ENCODE measurements at places on chromosomes 12 and 14.

- DNase-seq = no peak
Measured at GRCh38 chr12:98217257-98217656, 298.1 kb upstream of the TMPO start.

- DNase-seq = no peak
Measured at GRCh38 chr12:112170376-112170775, 45.0 kb downstream of the TRAFD1 start.

DNA sequence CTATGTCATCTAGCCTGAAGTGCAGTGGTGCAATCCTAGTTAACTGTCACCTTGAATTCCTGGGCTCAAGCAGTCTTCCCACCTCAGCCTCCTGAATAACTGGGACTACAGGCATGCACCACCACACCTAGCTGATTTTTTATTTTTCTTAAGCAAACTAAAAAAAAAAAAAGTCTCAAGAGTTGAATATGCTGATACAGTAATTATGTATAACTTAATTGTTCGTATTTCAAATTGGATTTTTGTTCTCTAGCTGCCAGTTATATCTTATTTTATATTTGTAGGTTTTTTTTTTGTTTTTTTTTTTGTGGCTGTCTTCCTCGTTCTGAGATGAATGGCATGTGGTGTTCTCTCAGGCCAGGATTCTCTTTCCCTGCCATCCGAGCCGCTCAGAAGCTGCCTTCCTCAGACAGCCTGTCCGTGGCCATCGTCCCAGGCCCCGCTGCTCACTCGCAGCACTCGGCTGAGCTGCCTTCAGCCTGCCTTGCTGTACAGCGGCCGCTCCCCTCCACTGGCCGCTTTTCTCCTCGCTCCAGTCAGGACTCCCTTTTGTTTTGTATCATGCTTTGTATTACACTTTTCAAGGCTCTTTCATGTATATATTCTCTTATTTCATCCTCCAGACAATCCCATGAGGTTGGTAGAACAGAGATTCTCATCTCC is 53.3 kb downstream of the WDR20 start:
- DNase-seq = no peak

GRCh38 chr14:72573725-72574417 is 320.0 kb downstream of the DPF3 start:
- no peak for DNase-seq

- no peak for DNase-seq
Measured at GRCh38 chr12:12511895-12512711, 50.6 kb downstream of the DUSP16 start.

DNA sequence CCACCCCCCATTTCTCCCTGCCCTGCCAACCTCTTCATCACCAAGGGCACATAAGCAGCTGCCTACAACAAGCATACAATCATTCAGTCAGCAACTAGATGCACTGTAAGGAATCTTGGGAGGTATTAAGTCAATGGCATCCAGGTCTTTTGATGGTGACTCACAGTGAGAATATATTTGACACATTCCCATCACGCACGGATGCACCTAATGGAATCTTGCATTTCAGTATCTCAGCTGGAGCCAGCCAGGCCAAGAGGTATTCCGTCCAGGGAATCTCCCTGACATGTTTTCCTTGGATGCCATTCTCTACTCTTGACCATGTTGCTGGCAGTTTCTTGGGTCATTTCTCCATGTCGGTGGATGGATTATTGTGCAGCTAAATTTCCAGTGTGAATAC is 73.9 kb upstream of the CAPRIN2 start:
- DNase-seq = no peak

- DNase-seq = no peak
Measured at GRCh38 chr12:124765581-124766489, 97.8 kb downstream of the SCARB1 start.

DNA sequence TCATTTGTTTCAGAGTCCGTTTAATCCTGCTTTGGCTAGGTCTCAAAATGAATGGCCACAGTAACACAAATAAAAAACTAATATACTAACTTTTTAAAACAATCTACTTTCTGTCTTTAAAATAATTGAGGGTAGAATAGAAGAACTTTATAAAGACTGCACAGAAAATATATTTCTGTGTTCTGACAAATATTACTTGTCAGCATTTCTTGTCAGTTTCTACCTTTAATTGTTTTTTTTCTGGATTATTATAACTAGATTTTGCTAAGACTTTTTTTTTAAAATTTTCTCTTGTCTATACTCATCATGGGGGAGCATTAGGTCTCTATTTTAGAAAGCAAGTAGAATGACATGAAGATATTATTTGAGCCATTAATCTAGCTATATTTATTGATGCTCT is 86.2 kb downstream of the RAD52 start:
- no peak for DNase-seq

DNA sequence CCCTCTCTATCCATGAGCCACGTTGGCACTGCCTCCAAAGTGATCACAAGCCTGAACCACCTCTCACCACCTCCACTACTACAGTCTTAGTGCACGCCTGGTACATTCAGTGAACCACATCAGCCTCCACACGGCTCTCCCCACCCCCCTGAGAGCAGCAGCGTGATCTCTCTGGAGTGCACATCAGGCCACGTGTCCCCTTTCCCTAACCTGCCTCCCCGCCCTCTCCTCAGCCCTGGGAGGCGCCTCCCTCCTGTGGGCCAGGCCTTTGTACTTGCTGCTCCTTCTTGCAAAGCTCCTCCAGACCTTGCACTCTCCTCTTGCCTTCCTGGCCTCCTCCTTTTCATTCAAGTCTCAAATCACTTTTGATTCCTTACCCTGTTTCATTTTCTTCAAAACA is 49.8 kb downstream of the SLC6A12 start:
- DNase-seq = no peak

GRCh38 chr14:60101786-60102185 is 10.1 kb downstream of the PCNX4 start:
- DNase-seq = no peak

DNA sequence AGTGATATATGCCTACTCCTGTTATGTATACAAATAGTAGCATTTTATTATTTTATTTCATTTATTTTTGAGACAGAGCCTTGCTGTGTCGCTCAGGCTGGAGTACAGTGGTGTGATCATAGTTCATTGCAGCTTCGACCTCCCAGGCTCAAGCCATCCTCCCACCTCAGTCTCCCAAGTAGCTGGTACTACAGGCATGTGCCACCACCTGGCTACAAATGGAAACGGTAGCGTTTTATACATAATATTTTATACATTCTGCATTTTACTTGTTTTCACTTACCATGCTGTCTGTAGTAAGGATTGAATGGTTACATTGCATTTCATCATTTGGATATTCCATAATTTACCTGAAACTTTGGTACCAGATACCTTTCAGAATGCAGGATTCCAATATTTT is 14.1 kb downstream of the C1R start:
- DNase-seq = no peak

DNA sequence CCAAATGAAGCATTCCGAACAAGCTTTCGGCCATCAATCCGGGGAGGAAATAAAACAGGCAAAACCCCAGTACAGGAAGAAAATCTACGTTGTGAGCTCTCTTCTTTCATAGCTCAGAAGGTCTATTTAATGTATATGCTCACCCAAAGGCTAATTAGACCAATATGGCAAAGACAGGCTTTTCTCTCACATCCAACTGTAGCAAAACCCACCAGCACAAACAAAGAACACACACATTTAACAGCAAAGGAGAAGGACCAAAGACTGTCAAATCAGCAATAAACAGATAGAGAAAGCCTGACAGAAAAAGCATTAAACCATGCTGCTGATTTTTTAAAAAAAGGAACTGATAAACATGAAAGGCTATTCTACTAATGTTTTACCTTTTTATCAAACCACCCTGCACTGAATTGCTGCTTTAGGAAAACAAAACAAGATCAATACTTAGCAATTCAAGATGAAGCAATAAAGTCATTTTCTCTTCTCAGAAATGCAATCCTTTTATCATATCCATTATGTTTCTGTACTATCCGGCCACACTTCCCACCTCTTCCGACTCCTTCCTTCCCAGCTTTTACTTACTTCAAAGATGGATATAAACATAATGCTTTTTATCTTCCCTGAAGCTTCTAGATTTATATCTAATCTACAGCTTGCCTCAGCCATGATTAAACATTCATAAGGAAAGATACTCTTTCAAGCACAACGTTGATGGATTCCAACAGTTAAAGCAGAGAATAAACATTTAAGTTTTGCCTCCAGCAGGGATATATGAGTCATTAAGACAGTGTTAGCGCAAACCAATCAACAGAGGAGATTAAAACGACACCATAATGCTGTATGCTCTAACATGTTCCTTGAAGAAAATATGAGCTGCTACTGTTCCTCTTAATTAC is 74.6 kb upstream of the BBS10 start:
- no peak for DNase-seq

DNA sequence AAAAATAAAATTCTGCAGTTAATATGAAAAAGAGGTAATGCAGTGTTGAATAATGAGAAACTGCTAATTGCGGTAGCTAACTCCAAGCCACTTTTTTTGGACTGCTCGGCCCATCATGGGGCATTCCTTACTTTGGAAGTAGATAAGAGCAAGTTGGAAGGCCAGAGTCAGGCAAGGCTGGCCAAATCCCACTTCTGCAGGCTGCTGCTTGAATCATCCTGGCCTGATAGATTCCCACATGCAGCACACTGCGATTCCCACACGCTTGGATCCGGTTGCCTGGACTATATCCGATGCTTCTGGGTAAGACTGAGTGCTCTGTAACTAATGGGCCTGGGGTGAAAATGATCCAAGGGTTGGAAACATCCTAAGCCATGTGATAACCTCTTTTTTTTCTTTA is 10.6 kb downstream of the EIF2B2 start:
- no peak for DNase-seq

DNA sequence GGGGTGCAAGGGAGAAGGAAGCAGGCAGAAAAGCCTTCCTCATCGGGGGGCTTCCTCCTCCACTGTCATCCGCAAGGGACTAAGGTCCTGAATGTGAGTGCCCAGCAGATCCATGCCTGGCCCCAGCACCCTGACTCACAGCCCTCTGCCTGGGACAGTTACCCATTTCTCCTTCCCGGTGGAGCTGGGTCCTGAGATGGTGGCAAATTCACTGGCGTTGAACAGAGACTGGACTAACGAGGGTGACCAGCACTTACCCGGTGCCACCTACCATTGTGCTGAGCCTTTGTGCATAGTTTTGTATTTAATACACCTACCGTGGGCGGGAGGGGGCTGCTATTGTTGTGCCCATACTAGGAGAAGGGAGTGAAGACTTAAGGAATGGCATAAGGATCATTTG is 30.9 kb upstream of the PLEKHG6 start:
- no peak for DNase-seq

GRCh38 chr12:12803186-12803585 is 10.0 kb upstream of the DDX47 start:
- no peak for DNase-seq

DNA sequence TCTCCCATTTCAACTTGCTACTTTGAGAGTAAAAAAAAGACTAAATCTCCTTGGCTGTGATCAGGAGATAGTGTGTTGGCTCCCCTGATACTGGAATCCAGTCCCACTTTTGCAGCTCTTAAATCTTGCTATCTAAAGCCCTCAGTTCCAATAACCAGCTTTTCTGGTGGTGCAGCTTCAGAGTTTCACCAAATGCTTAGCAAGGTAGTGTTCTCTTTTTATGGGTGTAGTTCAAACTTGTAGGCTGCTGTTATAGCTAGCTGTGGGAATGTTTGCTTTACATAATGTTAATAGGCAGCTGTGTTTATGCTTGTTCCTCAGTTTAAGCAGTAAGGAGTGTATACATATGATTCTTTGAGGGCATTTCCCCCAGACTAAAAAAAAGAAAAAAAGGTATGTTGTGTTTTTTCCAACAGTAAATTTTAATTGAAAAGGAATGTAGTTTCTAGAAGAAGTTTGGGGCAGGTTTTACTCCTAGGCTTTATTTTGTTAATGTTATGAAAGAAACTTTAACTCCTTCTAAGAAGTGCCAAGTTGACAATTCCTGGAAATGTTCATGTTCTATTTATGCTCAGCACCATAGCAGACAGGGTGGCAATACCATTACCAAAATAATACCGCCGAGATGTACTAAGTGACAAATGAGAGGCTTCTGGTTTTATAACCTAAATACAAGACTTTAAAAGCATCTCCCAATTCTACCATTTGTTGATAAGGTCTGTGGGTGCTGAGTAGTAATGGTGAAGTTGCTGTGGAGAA is 12.1 kb downstream of the CRADD start:
- no peak for DNase-seq

DNA sequence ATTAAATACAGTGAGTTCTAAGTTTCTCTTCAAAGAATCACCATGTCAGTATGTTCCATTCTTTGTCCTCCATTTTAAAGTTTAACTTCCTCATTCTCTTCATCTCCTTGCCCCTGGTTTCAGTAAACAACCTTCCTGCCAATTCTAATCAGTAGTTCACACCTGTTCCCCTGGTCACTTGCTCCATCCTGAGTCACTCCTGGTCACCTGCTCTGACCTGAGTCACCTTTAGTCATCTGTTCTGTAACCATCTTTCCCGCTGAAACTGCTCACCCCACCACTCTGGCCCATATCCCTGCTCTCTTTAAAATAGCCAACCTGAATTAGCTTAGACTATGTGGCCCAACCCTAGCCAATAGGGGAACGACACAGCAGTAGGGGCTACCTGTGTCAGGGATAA is 1447.4 kb upstream of the TMEM132C start:
- no peak for DNase-seq

DNA sequence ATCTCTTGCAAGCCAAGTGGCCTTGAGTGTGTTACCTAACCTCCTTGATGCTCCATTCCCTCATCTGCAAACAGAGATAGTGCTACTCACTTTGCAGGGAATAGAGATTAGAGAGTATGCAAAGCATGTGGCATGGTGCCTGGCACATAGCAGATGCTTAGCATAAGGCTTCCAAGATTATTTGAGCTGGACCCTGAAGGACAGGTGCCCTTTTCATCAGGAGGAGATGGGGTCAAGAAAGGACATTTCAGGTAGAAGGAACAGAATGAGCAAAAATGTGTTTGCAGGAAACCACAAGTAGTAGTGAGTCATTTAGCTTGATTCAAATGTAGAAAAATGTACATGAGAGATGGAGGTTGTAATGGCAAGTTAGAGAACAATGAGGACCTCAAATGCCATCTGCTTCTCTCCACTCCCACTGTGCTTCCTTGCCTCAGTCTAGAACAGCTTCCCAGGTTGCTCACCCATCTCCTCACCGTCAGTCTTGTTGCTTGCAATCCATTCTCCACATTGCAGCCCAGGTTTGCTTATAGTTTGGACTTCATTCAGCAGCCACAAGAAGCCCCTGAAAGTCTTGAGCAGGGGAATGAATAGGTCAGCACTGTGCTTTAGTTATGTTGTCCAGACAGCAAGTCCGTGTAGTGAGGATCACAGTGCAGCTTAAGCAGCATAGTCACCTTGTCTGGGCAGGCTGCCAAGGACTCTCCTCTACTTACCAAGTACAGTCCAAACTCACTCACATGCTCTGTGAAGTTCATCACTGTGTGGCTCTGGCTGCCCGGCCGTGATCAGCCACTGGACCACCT is 536.3 kb upstream of the CCDC196 start:
- no peak for DNase-seq

- no peak for DNase-seq
Measured at GRCh38 chr14:95104911-95105310, 52.4 kb downstream of the DICER1 start.

- DNase-seq = no peak
Measured at GRCh38 chr12:108646600-108647579, 13.2 kb upstream of the SELPLG start.

Measured in stimulated activated CD8-positive, alpha-beta memory T cell treated with anti-CD3 and anti-CD28 coated beads, Interleukin-15, amount 100 ng/mL, for 24 hours (primary cell).